ENCODE measurements at places on chromosomes 12 and 14.

DNA sequence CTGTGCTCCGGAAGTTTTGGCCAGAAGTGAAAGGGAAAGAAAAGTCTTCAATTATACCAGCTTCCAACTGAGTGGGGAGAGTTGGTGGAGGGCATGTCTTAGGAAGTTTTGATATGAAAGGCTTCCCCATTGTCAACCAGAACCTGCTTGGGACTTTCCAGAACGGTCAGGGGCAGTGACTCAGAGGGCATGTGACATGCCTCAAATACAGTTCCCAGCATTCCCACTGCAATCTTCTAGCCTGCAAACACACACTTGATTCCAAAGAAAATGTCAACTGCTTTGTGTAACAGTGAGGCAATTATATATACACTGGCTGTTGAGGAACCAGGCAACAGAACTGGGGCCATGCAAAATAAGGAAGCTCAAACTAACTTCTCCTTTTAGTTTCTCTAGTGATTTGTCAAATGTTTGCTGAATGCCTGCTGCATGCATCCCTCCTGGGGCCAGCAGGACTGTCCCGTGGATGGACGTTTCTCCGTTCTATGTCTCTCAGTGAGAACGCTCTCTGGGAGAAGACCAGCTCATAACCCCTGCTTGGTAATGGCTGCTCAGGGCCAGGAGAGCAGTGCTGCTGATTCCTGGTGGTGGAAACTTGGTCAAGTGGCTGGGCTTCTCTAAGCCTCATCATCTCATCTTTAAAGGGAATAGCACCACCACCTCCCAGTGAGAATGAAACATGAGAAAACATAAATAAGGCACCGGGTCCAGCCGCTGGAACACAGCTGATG, 18.3 kb downstream of the SLC25A47 start:
- no peak for DNase-seq

DNA sequence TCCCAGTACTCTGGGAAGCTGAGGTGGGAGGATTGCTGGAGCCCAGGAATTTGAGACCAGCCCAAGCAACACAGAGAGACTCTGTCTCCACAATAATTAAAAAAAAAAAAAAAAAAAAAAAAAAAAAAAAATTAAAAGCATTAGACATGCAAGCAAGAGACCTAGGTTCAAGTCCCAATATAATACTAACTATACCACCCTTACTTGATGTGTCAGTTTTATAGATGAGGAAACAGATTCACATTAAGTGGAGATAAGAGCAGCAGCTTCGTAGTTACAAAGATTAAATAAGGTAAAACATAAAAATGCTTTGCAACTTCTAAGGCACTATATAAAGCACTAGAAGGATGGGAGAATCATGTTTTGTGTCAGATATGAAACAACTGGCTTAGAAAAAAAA, 9.1 kb downstream of the PPTC7 start:
- no peak for DNase-seq

GRCh38 chr14:90620568-90621077, 195.6 kb downstream of the TTC7B start:
- DNase-seq = no peak

DNA sequence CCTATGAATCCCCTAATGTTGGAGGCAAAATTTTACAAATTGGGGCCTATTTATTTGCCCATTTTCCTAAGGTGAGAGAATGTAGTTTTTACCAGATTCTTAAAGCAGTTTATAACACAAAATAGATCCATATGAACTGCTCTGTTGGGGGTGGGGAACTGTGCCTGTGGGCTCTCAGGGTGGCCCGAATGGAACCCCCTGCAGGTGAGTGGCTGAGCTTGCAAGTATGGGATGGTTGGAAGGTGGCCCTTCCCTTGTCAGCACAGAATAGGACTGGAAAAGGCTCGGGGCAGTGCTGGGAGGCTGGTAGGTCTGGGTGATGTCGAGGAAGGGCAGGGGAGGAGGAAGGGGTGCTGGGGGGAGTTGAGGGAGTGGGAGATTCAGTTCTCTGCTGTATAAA, 4.9 kb downstream of the VSX2 start:
- DNase-seq = no peak

DNA sequence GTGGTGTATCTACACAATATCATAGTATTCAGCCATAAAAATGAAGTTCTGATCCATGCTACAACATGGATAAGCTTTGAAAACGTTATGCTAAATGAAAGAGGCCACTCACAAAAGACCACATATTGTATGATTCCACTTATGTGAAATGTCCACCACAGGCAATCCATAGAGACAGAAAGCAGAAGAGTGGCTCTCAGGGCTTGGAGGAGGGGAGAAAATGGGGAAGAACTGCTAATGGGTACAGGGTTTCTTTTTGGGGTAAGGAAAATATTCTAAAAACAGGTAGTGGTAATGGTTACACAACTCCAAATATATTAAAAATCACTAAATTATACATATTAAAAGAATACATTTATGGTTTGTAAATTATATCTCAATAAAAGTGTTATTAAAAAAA, 16.5 kb downstream of the SCNN1A start:
- DNase-seq = no peak

DNA sequence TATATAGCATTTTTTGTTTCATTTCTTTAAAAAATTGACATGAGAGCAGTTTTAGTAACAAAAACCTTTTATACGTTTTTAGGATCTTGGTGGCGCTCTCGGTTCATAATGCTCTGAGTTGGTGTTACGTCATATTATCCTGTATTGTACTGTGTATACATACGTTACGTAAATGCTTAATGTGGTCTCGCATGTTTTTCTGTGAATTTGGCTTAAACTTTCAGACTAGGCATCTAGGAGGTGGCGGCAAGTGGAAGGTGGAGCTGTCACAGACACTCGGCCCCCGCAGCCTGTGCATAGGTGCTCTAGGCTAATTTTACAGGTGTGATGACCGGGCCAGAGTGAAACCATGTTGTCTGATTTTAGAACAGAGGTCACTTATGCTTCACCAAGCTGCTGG, 60.0 kb downstream of the PPP2R5C start:
- DNase-seq = peak; percentile 66

GRCh38 chr14:67815573-67816225, 691 bp downstream of the ZFYVE26 start:
- DNase-seq = no peak

GRCh38 chr12:47776471-47777143, 3.6 kb downstream of the SLC48A1 start:
- DNase-seq = no peak

- DNase-seq = no peak
These were observed 11.8 kb downstream of the ALG10B start for GRCh38 chr12:38328306-38328895.

GRCh38 chr14:36014236-36014635, 162.3 kb downstream of the PTCSC3 start:
- DNase-seq = no peak

DNA sequence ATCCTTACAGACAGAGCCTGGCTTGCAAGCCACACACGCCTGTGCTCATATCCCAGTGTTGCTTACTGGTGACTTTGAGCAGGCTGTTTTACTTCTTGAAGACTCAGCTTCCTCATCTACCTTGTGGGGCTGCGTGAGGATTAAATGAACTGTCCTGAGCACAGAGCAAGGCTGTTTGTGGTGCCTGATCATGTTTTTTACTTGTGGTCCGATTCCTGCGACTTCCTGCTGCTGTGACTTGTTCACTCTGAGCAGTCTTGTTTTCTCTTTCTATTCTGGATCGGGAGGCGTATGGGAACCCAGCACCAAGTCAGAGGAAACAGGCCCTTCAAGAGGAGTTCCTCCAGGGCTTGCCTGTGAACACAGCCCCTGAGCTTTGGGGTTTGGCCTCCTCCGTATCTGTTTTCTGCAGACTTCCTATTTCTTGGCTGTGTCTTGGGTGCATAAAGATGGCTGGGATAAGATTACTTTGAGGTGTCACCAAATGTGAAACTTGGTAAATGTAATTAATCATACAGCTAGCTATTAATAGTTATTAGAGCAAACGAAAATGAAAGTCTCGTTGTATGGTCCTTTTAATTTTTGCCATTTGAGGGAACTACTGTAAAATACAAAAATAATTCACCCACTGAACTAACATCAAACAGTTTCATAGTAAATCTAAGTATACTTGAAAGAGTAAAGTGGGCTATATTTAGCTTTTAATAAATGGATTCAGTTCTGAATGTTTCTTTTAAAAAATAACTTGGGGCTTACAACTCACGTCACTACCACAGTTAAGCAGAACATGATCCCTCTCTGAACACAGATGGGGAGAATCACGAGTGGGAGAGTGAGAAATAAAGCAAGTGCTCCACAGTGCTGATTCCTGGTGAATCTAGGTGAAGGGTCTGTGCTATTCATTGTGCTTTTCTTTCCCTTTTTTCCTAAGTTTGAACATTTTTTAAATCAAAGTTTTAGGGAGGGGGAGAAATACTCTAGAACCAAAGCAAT, 251.5 kb downstream of the FOXN3 start:
- no peak for DNase-seq

DNA sequence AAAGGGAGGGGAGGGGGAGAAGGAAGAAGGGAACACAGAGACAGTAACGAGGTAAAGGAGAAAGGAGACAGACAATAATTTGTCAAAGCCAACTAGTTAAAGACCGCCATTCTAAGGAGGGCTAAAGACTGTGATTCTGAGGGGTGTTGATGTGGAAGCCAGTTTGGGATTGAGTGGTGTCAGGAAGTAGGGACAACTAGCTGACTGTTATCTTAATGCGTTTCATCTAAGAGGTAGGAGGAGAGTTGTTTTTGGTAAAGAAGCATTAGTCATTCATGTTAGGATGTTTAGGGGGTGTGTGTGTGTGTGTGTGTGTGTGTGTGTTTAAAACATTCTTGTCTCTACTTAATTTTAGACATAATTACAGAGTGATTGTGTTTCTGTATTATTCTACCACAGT, 95.0 kb downstream of the INSM2 start:
- DNase-seq = no peak

DNA sequence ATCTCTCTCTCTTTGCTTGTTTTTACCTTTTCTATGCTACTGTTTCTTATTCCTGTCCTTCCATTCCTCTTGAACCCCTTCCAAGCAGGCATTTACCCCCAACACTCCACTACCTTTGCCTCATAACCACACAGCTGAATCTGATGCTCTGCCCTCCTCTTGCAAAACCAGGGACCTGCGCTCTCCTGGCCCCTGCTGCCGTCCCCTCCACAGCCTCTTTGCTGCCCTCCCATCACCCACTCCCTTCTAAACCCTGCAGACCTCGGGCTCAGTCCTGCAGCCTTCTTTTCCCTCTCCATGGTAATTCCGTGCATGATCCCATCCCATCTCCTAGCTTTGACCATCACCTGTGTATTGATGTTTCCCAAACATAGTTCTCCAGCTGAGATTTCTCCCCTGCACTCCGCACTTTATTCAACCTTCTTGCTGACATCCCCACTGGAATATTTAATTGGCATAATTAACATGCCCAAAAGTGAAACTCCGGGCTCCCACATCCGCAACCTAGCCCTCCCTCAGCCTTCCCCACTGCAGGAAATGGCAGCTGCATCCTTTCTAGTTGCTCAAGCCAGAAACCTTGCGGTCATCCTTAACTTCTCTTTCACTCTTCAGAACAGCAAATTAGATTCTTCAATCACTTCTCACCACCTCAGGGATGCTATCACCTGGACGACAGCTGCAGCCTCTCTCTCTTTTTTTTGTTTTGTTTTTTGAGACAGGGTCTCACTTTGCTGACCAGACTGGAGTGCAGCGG, 16.0 kb downstream of the FIGNL2 start:
- peak; percentile 16 for DNase-seq

- peak; percentile 25 for DNase-seq
These were observed 226.9 kb downstream of the EPS8 start for GRCh38 chr12:15562263-15562662.

GRCh38 chr12:56293795-56294194, 6.3 kb downstream of the CS start:
- no peak for DNase-seq

DNA sequence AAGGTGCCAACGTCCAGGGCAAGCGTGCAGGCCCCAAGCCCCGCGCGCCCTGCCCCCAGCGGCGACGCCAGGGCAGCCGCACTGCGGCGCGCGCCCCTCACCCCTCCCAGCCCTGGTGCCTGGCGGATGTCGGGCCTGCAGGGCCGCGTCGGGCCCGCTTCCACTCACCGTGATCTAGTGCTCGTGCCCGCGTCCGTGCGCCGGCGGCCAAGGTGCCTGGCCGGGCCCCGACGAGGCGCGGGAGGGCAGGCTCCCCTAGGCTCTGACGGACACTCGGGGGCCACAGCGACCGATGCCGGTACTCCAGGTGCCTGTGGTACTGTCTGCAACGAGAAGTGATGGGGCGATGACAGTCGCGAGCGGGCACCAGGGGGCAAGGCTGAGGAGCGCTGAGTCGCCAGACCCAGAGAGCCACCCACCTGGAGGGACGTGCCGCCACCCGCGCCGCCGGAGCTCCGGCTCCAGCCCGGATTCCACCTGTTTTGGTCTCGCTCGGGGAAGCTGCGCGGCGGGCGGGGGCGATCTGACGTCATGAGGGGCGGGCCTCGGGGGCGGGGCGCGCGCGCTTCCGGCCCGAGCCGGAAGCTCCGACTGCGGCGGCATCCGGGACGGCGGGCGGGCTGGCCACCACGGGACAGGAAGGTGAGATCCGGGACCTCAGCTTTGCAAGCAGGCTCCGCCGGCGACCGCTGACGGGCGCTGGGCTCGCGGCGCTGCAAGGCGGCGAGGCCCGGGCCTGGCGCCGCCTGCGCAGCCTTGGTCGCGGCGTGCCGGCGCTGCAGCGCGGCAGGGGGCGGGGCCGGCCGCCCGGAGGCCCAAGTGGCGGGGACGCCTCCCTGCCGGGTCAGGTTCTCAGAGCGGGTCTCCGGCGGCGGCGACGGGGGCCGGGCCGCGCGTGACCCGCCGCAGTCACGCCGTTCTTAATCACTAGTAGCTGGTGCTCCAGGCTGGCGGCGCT, at the start of the genes LYSET and MOAP1:
Gene LYSET, plus strand, starts transcription at position 927 of the 958 bp plus-strand sequence. CDS start 89 bp downstream, outside the sequence.
Gene MOAP1, minus strand, starts transcription at position 507 of the 958 bp plus-strand sequence. CDS start 655 bp downstream, outside the sequence.
- DNase-seq = peak; percentile 92

GRCh38 chr12:13609894-13610679, 371.3 kb downstream of the GRIN2B start:
- DNase-seq = no peak
